Activated T-helper 1 cell treated with anti-CD3 and anti-CD28 coated beads, Interleukin-2, amount 50 U/mL, for 16 hours (primary cell): ENCODE measurements at places on chromosomes 3 and 15.

DNA sequence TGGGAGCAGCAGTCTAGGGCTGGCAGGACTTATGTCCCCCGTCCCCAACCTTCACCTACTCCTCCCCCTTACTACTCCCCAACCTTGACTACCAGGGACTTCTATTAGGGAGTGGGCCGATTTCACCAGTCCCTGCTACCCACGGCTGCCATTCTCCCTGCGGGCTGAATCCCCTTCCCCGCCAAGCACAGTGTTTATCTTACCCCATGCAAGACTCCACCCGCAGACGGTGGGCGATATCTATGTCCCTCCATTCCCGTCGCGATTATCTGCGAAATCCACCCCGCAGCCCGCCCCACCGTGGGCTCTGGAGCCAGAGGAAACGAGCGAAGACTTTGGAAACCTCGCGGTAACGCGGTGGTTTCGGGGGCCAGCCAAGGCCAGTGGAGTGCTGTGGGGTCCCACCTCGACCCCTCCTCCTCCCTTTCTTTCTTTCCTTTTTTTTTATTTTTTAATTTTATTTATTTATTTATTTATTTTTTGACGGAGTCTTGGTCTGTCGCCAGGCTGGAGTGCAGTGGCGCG lies 4.7 kb downstream of the ISLR2 start:
- no peak for DNase-seq

DNA sequence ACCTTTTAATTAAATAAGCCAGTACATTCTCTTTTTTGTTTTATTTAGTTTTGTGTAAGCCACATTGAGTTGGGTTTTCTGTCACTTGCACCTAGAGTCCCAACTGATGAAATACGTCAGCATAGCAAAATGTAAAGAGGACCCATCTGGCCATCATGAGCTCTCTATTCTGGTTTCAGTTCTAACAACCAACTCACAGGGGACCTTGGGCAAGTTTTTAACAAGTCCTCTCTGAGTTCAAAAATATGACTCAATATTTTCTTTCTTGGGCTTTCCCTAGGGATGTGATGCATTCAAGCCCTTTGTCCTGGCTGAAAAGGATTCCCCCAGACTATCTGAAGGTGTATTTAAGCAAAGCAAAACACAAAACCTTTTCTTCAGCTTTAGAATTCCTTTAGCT lies 32.9 kb downstream of the PLCH1 start:
- no peak for DNase-seq

GRCh38 chr15:92149029-92149428 lies 244.7 kb upstream of the ST8SIA2 start:
- no peak for DNase-seq

GRCh38 chr3:118688396-118688884 lies 346.2 kb downstream of the IGSF11 start:
- DNase-seq, result no peak
